ENCODE measurements at places on chromosomes 5 and 9.

GRCh38 chr9:128151309-128152132, 2.3 kb downstream of the LCN2 start:
- DNase-seq: no peak

DNA sequence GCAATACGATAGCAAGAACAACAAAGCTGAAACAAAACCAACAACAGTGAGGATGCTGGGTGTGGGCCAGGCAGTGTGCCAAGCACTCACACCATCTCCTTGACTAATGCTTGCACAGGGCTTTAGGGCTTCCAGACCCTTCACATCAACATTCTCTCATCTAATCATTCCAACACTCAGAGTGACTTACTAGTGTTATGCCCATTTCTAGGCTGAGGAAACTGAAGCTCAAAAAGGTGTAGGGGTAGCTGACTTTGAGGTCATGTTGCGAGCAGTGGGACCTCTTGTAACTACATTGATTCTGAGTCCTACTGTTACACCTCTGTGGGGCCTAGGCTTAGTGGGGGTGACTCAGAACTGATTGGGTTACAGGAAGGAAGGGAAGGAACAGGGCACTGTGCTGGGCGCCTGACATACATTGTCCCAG, 9.7 kb downstream of the ANGPTL2 start:
- no peak for DNase-seq

- no peak for DNase-seq
Observed at GRCh38 chr9:134869554-134870300, 10.9 kb upstream of the FCN2 start.

- DNase-seq: no peak
Observed at GRCh38 chr9:114860187-114860586, 54.3 kb upstream of the TNFSF15 start.

DNA sequence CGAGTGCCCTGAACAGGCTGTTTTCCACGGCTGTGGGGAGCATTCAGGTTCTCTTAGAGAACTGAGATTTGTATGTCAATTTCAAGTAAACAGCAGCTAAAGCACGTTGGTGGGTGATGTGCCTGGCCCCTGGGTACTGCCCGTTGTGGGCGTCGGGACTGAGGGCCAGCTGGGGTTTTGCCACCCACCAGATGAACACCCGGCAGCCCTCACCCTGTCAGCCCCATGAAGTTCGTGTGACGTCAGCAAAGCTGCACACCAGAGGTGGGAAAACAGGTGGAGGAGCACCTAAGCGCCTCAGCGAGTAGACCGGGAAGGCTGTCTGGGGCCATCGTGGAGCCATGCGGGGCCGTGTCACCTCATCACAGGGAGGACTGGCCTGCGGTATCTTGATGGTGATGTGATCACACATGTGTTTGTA, 9.2 kb downstream of the CEP72 start:
- DNase-seq: no peak

DNA sequence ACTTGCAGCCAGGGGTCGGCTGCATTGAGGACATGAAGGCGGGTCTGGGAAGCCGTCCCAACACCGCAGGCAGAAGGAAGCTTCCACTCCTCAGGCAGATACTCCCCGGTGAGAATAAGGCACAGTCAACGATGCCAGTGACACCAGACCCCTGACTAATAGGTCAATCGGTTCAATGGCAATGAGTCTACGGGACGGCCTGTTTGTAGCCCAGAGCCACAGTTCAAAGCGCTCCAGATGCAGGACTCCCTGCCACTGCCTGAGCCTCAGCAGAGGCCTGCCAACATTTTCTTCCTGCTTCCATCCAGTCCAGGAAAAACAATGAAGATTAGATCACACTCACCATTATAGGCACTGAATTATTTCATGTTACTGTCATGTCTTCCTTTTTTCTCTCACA, 84.5 kb upstream of the SIMC1 start:
- DNase-seq: no peak

Data from stimulated activated CD8-positive, alpha-beta memory T cell treated with anti-CD3 and anti-CD28 coated beads, Interleukin-7, amount 100 ng/mL, for 4 hours (primary cell).